Cardiac muscle cell (in vitro differentiated cells and primary cell): ENCODE measurements at places on chromosomes 1 and 21. TPM values are rescaled to one million over a fixed set of nuclear protein-coding genes. Genes with fewer than 3 reads are reported as not detected.

Gene APCS
- not detected in 2 replicates for polyA plus RNA-seq

DNA sequence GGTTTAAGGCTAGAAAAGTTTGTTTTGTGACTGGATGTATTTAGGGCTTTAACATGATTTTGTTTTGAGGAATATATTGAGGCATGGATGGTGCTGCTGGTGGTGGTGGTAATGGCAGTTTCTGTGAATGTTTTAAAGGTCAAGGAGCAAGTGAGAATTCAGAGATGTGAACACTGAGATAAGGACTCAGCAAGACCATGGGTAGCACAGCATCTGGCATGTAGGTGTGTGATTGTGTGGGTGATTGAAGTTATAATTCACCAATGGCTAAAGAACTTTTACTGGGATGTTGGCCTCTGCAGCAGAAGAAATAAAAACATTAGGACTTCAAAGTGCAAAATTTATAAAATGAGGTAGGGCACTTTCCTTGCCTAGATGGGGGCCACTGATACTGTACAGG, 65.9 kb downstream of the MACF1 start:
- no peak overlapping the region for H3K4me3 ChIP-seq
- DNase-seq: no peak
- H3K36me3 ChIP-seq: no peaks in the 10 kb centered on the region
- peaks cover 31% of the 10 kb centered on the region for H3K4me1 ChIP-seq
- H3K27ac ChIP-seq: no peak overlapping the region

GRCh38 chr1:54564312-54565112, 16.5 kb downstream of the ACOT11 start:
- DNase-seq: no peak
- H3K36me3 ChIP-seq: no peaks in the 10 kb centered on the region
- H3K27me3 ChIP-seq: no peaks in the 10 kb centered on the region

DNA sequence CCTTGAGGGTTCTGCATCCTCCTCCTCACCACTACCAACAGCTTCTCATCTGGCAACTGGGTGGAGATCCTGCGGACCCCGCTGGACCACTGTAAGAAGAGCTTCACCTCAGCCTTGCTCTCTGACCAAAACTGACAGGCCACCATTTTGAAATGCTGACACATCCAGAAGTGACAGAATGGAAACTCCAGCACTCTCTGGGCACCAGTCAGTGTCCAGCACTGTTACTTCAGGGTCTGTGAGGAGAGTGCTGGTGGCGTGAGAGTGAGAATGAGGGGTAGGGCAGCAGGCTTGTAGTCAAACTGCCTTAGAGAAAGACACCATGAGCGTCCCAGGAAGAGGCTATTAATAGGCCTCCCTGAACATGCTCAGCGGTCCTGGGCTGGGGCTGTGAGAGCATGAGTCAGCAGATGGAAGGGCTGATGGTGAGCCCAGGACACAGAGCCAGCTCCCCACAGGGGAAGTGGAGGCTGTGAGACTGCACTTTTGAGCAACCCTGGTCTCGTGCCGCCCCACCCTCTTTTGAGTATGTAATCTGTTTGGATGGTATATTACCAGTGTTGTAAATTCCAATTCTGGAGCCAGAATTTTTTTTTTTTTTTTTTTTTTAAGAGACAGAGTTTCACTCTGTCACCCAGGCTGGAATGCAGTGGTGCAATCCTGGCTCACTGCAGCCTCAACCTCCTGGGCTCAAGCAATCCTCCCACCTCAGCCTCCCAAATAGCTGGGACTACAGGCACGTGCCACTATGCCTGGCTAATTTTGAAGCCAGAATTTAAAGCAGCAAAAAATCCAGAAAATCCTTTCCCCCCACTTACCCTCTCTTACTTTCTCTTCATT, 34.4 kb upstream of the SLC30A1 start:
- peaks cover 13% of the 10 kb centered on the region for H3K4me1 ChIP-seq
- no peaks in the 10 kb centered on the region for H3K27me3 ChIP-seq
- no peaks in the 10 kb centered on the region for H3K36me3 ChIP-seq
- DNase-seq: peak; percentile 97
- no peak overlapping the region for H3K4me3 ChIP-seq

Gene IFI44L
- polyA plus RNA-seq: not detected in 2 replicates

GRCh38 chr1:65371544-65371943, 48.9 kb upstream of the LEPR start:
- no peak overlapping the region for H3K4me3 ChIP-seq
- DNase-seq: peak; percentile 15
- H3K27me3 ChIP-seq: no peaks in the 10 kb centered on the region
- peaks cover 3% of the 10 kb centered on the region for H3K36me3 ChIP-seq

GRCh38 chr1:154327466-154328317, 2.4 kb downstream of the ATP8B2 start:
- H3K36me3 ChIP-seq: peaks cover 22% of the 10 kb centered on the region
- H3K4me3 ChIP-seq: peak overlapping the region; percentile 28
- DNase-seq: no peak
- peak overlapping the region; percentile 88 for H3K27ac ChIP-seq
- no peaks in the 10 kb centered on the region for H3K27me3 ChIP-seq
- peaks cover 27% of the 10 kb centered on the region for H3K4me1 ChIP-seq

- no peaks in the 10 kb centered on the region for H3K36me3 ChIP-seq
- peaks cover 80% of the 10 kb centered on the region for H3K27me3 ChIP-seq
- no peak overlapping the region for H3K4me3 ChIP-seq
- no peak for DNase-seq
Measured at GRCh38 chr1:32888134-32888533, 1.8 kb downstream of the HPCA start.

DNA sequence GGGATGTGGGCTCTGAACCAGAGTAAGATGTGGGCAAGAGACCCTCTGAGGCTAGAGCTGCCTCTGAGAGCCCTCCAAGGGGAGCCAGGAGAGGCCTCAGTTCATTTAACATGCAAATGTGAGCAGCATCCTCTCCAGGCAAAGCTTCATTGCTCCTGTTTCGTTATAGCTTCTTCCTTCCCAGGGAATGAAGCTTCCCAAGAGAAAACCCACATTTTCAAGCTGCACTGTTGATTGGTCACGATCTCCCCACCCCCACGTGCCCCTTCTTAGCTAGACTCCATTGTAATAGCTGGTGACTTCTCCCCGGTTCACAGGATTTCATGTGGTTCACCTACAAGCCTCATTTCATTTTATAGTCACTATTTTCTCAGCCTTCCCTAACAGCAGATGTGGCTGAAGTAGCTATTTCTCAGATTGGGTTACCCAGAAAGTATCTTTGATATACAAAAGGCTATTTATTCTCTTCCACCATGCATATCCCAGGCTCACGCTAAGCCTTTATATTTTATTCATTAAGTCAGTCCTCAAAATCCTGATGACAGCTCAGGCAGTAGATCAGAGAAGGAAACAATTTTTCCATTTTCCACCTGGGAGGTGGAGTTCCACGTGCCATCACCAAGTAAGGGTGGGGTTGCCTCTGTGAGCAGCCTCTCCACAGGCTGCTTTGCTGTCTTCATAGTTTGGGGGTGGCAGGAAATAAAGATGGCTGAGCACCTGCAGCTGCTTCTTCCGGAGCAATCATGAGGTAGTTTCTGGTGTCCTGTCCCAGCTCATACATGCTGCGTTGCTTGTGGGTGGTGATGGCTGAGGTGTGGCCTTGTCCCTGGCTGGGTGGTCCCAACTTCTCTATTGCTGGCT, 178.3 kb upstream of the RAB4A start:
- no peaks in the 10 kb centered on the region for H3K36me3 ChIP-seq
- H3K4me1 ChIP-seq: no peaks in the 10 kb centered on the region
- H3K27me3 ChIP-seq: peaks cover 5% of the 10 kb centered on the region
- no peak overlapping the region for H3K4me3 ChIP-seq

DNA sequence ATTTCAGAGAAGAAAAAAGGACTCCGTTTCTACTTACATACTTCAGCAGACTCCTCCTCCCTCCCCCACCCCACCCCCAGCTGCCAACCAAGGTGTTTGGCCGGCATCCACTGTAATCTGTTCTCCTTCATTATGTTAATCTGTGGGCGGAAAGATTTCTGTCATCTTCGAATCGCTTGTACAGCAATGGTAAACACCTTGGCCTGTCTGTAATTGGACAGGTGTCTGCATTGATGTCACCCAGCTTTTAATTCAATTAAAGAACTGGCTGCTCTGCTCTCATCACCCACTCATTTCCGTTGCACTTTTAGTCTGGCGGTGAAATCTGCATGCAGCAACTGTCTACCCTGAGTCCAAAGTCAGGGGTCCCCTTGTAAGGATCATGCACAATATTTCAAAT, 368.6 kb downstream of the USH2A start:
- no peak overlapping the region for H3K27ac ChIP-seq
- H3K27me3 ChIP-seq: no peaks in the 10 kb centered on the region
- no peak overlapping the region for H3K4me3 ChIP-seq

DNA sequence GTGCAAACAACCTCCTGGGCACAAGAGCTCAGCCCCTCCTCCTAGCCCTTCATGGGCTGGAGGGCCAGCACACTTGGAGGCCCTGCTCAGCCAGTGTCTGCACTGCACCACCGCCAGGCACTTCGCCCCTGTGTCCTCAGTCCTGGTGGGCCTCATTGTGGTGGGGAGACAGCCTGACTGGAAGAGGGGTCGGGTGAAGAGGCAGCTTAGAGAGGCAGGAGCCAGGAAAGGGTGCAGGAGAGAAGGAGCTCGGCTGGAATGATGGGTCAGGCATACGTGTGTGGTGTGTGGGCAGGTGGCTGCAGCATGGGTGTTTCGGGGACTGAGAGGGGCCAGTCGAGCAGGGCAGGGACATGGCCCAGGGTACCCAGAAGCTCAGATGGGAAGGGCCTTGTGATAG, 4.1 kb downstream of the WNT3A start:
- no peak overlapping the region for H3K27ac ChIP-seq
- H3K27me3 ChIP-seq: peaks cover 76% of the 10 kb centered on the region
- no peaks in the 10 kb centered on the region for H3K36me3 ChIP-seq
- no peak overlapping the region for H3K4me3 ChIP-seq

GRCh38 chr1:59357645-59358320, 60.9 kb downstream of the FGGY start:
- H3K36me3 ChIP-seq: no peaks in the 10 kb centered on the region
- no peak for DNase-seq
- no peak overlapping the region for H3K27ac ChIP-seq
- H3K4me1 ChIP-seq: no peaks in the 10 kb centered on the region
- no peak overlapping the region for H3K4me3 ChIP-seq
- H3K27me3 ChIP-seq: no peaks in the 10 kb centered on the region

Gene DVL1
- polyA plus RNA-seq: 29.1 and 49.2 TPM in 2 replicates

Gene TAL1
- polyA plus RNA-seq: 0.32 and 0.55 TPM in 2 replicates

GRCh38 chr21:44271558-44272283, 10.0 kb upstream of the DNMT3L start:
- H3K36me3 ChIP-seq: no peaks in the 10 kb centered on the region
- no peaks in the 10 kb centered on the region for H3K27me3 ChIP-seq
- no peak overlapping the region for H3K4me3 ChIP-seq
- DNase-seq: no peak
- H3K27ac ChIP-seq: no peak overlapping the region
- H3K4me1 ChIP-seq: no peaks in the 10 kb centered on the region

DNA sequence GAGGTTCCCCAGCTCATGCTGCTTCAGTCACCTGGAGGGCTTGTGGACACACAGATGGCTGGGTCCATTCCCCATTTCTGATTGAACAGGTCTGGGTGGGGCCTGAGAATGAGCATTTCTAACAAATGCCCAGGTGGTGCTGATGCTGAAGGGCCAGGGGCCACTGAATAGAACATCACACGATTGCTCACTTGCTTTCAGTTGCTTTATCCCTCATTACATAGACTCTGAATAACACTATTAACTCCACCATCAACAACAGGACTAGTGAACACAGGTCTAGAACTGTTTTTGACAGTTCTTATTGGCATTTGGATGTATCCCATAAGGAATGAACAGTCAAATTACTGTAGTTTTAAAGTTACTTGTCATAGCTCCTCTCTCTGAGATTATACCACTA, 12.1 kb downstream of the TRAPPC10 start:
- no peaks in the 10 kb centered on the region for H3K27me3 ChIP-seq
- no peak overlapping the region for H3K4me3 ChIP-seq
- peaks cover 27% of the 10 kb centered on the region for H3K4me1 ChIP-seq
- H3K36me3 ChIP-seq: no peaks in the 10 kb centered on the region

DNA sequence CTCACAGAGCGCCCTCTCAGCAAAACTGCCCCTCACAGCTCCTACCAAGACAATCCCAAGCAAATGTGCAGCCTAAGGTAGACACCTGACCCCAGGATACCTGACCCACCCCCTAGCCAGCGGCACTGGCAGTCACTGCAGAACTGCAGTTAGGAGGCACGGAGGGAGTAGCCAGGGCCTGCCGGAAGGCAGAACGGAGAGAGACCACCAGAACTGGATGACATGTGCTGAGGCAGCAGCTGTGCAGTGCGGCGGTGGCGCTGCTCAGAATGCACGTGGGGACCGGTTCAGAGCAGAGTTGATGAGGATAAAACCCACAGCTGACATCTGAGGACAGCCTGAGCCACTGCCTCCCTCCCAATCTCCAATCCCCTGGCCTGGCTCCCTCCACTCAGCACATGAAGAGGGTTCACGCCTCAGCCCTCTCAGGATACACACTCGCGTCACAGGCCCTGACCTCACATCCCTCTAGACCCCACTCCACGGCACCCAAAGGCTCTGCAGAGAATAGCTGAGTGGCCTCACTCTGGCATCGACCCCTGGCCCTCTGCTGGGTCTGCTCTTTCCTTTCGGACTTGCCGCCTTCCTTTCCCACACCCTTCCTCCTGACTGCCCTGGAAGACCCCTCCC, 29.6 kb downstream of the UBE2G2 start:
- H3K4me1 ChIP-seq: no peaks in the 10 kb centered on the region
- no peaks in the 10 kb centered on the region for H3K27me3 ChIP-seq
- H3K4me3 ChIP-seq: no peak overlapping the region

Gene BATF3
- 1.7 and 1.8 TPM in 2 replicates for polyA plus RNA-seq

Gene C1QTNF12
- not detected in 2 replicates for polyA plus RNA-seq

DNA sequence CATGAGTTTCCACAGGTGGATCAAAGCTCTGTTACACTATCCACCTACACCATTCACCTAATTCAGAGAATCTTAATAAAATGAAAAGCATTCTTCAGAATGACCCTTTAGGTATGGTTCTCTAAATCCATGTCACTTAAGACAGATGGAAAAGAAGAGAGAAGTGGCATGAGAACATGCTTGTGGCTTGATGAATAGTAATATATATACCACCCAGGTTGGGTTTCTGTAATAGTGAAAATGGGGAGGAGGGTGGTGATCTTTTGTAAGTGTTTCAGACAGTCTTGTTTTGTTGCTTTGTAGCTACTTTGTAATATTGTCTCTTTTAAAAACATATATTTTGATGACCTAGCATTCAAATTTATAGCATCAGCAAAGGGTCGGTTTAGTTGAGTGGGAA, 469.8 kb downstream of the USP25 start:
- no peak overlapping the region for H3K27ac ChIP-seq
- H3K27me3 ChIP-seq: no peaks in the 10 kb centered on the region
- H3K4me1 ChIP-seq: peaks cover 6% of the 10 kb centered on the region
- DNase-seq: no peak
- no peak overlapping the region for H3K4me3 ChIP-seq

Gene CACNA1E
- polyA plus RNA-seq: not detected in 2 replicates

GRCh38 chr1:92482665-92483609, 3.8 kb downstream of the GFI1 start:
- peaks cover 19% of the 10 kb centered on the region for H3K4me1 ChIP-seq
- no peaks in the 10 kb centered on the region for H3K36me3 ChIP-seq
- no peak overlapping the region for H3K27ac ChIP-seq
- DNase-seq: peak; percentile 21
- H3K4me3 ChIP-seq: peak overlapping the region; percentile 6

Gene SH2D2A
- polyA plus RNA-seq: 1.1 and 5.2 TPM in 2 replicates

- peaks cover 76% of the 10 kb centered on the region for H3K4me1 ChIP-seq
- H3K27me3 ChIP-seq: no peaks in the 10 kb centered on the region
- H3K36me3 ChIP-seq: peaks cover 8% of the 10 kb centered on the region
- H3K27ac ChIP-seq: peak overlapping the region; percentile 87
- no peak overlapping the region for H3K4me3 ChIP-seq
Measured at GRCh38 chr1:214031267-214031650, 43.5 kb downstream of the PROX1 start.

- H3K36me3 ChIP-seq: no peaks in the 10 kb centered on the region
- peaks cover 3% of the 10 kb centered on the region for H3K27me3 ChIP-seq
- H3K27ac ChIP-seq: no peak overlapping the region
- no peaks in the 10 kb centered on the region for H3K4me1 ChIP-seq
Measured at GRCh38 chr1:177556163-177556562, 385.4 kb downstream of the BRINP2 start.

Gene PDE4B
- polyA plus RNA-seq: 0.65 and 4.8 TPM in 2 replicates
